ENCODE measurements at places on chromosomes 12 and 14.

DNA sequence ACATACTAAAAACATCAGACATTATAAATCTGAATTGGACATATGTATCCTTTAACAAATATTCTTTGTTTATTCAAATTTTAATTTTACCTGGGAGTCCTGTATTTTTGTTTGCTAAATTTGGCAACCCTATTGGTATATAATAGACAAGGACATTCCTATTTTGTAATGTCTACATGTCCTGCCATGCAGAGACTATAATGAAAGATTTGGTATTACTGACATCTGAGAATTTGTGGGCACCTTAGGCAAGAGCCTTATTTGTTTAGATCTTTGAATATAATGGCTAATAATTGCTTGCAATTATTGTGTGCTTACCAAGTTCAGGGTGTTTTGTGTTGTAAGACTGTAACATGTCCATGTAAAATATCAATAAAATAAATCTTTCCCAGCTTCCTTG lies 334.4 kb downstream of the KCNH5 start:
- no peak for DNase-seq

DNA sequence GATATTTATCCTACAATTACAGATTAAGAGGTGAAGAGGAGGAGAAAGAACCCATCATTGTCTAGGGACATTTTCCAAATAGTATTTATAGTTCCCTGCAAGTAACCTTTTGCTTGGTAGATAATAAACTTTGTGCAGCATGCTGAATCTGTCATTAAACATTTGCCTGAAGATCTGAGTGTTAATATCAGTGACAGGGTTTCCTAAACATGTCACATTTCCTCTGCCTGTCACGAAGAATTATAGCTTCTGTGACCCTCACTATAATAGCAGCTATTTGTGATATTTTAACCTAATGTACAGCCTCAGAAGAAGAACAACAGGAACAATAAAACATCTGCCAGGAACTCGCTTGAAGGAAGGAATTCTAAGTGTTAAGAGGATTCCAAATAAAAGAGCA lies 350.3 kb downstream of the GXYLT1 start:
- no peak for DNase-seq

DNA sequence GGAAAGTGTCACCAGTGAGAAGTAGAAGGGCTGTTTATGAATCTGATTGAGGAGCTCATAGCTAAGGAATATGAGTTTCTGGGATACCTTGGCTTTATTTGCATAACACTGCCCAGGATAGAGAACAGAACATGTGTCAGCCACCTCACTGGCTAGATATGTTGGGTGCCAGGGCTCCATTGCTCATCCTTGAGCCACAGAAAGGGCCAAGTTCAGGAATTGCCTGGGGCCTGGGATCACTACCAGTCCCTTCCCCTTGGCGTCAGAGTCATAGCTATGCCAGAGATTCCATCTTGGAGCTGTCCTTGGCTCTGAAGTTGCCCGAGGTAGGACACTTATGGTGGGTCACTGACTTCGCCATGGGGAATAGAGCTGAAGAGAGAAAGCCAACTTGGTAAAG lies 49.0 kb downstream of the IFT43 start:
- no peak for DNase-seq

- DNase-seq, result no peak
These were observed 1.4 kb downstream of the MDM2 start for GRCh38 chr12:68809190-68810026.

GRCh38 chr14:71891970-71892369 lies 40.3 kb upstream of the RGS6 start:
- no peak for DNase-seq

DNA sequence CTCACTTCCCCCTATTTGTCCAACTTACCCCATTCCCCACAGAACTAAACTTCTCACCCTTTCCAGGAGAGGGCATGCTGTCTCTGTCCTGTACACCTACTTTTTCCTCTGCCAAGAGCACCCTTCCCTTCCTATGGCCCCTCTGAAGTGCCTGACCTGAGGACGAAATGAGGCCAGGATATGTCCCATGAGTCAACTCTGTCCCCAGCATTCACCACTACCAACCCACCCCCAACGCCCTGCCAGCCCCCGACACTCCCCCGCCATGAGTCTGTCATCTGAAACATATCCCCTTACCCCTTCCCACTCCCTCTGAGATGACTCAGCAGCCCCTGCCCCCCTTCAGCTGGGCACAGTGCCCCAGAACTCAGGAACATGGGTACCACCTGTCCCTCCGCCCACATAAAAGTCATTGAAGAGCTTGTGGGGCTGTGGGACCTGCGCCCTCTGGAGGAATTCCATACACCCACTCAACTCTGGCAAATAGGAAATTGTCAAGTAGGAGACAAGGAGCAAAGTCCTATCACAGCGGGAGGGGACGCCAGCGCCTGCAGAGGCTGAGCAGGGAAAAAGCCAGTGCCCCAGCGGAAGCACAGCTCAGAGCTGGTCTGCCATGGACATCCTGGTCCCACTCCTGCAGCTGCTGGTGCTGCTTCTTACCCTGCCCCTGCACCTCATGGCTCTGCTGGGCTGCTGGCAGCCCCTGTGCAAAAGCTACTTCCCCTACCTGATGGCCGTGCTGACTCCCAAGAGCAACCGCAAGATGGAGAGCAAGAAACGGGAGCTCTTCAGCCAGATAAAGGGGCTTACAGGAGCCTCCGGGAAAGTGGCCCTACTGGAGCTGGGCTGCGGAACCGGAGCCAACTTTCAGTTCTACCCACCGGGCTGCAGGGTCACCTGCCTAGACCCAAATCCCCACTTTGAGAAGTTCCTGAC lies 26.3 kb downstream of the ITGA7 start:
- no peak for DNase-seq

DNA sequence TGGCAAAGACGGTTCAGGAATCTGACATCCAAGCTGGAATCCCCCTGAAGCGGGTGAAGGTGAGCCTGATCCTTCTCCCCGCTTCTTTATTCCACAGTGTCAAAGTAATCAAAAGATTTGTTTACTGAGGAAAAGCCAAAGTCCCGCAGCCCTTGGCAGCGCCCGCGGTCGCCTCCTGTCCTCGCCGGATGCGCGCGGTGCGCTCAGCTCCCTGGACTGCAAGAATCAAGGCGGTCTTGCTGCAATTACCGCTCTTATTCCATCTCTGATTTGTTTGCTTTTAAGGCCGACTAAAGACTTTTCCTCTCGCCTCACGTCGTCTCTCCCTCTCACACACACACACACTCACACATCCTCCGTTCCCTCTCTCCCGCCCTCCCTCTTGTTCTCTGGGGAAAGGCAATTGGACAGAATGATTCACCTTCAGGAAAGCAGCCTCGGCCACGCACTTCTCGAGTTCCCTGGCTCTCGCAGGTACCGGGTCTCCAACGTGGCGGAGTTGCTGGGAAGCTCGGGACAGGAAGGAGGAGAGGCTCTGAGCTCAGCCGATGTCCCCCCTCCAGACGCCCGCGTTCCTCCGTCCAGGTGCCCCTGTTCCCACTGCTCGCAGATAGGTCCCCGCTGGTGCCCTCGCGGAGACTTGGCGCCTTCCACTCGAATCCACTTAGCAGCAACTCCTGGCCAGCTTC lies 68.6 kb upstream of the USP15 start:
- no peak for DNase-seq

- DNase-seq, result no peak
These were observed 238.4 kb upstream of the CCDC196 start for GRCh38 chr14:66247662-66248193.

GRCh38 chr14:88439088-88439487 lies 53.6 kb downstream of the SPATA7 start:
- DNase-seq, result no peak

- no peak for DNase-seq
These were observed 183.3 kb downstream of the PTPRO start for GRCh38 chr12:15505616-15506015.

GRCh38 chr12:82057770-82058169 lies 298.6 kb upstream of the PPFIA2 start:
- no peak for DNase-seq

GRCh38 chr14:103686831-103687485 lies 28.3 kb downstream of the XRCC3 start:
- DNase-seq, result no peak

GRCh38 chr12:130423991-130424857 lies 86.5 kb downstream of the PIWIL1 start:
- DNase-seq, result no peak

DNA sequence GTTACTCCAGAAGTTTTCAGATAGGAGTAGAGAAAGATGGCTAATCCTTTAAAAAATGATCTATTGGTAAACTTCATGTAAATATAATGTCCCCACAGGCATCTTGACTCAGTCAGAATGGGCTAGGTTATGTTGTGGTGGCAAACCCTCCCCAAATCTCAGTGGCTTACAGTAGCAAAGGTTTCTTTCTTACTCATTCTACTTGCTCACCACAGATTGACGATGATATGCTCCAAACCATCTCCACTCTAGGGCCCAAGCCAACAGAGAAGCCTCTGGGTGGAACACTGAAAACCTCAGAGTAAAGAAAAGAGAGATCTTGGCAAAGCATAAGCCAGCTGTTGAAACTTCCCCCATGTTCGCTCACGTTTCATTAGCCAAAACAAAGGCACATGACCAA lies 146.4 kb downstream of the EMP1 start:
- no peak for DNase-seq

DNA sequence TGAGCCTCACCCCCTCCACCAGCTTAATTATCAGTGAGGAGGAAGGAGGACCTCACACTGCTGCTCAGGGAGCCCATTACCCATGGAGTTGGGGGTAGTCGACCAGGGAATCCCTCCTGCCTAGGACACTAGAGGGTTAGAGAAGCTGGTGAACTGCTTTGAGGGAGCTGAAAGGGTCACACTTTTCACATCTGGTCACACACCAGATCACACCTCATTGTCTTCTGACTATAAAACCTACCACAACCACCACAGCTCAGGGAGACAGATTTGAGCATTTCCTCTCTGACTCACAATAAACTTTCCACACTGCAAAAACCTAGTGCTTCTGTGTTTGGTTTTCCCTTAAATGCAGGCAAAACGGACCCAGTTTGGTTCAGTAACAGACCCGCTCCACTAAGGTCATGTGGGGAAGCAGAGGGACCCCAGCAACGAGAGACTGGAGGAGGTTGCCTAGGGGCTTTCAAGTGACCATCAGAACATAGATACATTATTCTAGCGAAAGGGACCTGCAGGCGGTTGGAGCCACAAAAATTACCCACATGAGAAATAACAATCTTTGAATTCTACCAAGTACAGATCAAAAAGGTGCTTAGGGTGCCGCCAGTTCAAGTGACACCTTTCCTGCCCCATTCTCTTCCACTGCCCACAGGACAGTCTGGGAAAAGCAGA lies 151.4 kb upstream of the AVPR1A start:
- DNase-seq, result no peak

- DNase-seq, result no peak
These were observed 718 bp upstream of the TROAP start for GRCh38 chr12:49322367-49322707.

DNA sequence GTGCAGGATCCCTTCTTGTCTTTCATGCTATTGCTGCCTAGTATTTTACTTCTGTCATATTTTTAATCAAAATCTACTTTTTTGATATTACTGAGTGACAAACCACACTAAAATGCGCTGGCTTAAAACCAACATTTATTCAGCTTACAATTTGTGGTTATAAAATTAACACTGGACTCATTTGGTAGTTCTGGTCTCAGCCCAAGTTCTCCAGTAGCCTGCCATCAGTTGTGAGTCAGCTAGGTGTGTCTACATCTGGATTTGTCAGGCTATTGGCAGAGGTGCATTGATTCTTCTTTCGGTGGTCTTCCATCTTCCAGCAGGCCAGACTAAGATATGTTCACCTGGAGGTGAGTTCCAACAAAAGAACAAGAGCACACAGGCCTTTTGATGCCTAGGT lies 765.1 kb upstream of the FBXO33 start:
- DNase-seq, result no peak

- DNase-seq, result no peak
These were observed 193.5 kb downstream of the DIO2 start for GRCh38 chr14:80017795-80018194.

DNA sequence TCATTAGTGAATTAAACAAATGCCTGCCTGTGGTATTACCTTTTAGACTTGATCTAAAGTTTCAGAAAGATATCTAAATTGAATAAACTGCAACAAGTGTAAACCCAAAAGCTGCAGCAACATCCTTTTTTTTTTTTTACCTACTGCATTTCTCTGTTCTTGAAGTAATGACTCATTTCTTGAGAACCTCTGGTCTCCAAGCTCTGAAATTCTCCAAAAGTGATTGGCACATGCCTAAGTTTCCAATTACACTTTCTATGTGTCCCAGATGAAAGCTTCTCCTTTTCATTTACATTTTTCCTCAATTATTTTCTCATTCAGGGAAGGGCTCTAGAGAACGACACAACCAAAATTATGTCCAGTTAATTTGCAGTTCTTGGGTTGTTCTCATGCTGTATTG lies 435.2 kb upstream of the DCN start:
- no peak for DNase-seq

DNA sequence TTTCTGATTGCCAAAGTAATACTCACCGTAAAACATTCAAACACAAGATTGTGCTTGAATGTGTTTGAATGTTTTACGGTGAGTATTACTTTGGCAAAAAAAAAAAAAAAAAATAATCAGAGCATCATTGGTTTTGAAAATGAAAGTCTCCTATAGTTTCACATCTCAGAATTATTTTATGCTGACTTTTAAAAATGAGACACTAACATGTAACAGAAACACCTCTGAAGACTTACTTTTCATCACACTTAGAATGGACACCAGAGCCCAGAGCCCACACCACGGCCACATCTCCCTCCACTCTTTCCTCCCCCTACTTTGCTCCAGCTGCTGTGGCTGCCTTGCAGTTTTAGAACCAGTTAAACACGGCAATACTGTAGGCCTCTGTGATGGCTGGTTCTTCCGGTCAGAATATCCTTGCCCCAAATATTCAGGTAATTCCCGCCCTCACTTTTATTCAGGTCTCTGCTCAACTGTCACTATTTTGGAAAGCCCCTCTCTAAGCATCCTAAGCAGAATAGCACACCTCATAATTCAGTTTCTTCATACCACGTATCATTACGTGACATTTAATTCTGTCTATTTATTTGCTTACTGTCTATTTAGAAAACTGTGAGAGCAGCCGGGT lies 138.9 kb upstream of the MAX start:
- no peak for DNase-seq

DNA sequence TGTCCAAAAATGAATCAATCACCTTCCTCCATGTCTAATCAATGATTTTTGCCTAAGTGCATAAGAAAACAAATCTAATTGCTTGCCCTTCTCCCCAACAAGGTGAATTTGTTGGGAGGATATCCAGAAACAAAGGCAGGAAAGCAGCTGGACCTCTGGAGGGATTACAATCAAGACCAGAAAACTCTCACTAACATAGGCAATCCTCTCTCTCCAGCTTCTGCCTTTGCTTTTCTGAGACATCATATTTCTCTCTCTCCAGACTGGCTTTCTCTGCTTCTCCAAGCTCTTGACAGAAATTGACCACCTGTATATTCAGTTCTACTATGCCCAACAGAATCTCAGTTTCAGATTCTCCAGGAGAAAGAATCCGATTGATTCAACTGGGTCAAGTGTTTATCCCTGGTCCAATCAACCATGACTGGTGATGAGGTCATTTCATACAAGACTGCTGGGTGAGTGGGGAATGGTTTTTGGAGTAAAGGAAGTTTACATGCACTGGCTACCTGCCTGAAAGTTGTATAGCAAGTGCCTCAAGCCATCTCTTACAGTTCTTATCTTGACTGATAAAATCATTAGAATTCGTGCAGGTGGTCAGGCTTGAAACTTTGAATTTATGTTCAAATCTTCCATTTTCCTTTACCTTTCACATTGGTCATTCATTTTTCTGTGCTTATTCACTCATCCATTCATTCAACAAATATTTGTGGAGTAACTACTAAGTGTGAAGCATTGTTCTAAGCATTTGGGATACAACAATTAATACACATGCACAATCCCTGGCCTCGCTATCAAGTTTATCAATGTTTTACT lies 22.2 kb upstream of the CFAP54 start:
- DNase-seq, result no peak
